GM23248 (cell line): ENCODE measurements at places on chromosomes 12 and 14.

- no peaks in the 10 kb centered on the region for H3K36me3 ChIP-seq
- no peaks in the 10 kb centered on the region for H3K27me3 ChIP-seq
- peaks cover 20% of the 10 kb centered on the region for H3K4me1 ChIP-seq
- H3K27ac ChIP-seq = peak overlapping the region; percentile 62
- no peak overlapping the region for H3K4me3 ChIP-seq
- DNase-seq = no peak
Observed at GRCh38 chr12:19030180-19030579, 99.4 kb upstream of the PLEKHA5 start.

DNA sequence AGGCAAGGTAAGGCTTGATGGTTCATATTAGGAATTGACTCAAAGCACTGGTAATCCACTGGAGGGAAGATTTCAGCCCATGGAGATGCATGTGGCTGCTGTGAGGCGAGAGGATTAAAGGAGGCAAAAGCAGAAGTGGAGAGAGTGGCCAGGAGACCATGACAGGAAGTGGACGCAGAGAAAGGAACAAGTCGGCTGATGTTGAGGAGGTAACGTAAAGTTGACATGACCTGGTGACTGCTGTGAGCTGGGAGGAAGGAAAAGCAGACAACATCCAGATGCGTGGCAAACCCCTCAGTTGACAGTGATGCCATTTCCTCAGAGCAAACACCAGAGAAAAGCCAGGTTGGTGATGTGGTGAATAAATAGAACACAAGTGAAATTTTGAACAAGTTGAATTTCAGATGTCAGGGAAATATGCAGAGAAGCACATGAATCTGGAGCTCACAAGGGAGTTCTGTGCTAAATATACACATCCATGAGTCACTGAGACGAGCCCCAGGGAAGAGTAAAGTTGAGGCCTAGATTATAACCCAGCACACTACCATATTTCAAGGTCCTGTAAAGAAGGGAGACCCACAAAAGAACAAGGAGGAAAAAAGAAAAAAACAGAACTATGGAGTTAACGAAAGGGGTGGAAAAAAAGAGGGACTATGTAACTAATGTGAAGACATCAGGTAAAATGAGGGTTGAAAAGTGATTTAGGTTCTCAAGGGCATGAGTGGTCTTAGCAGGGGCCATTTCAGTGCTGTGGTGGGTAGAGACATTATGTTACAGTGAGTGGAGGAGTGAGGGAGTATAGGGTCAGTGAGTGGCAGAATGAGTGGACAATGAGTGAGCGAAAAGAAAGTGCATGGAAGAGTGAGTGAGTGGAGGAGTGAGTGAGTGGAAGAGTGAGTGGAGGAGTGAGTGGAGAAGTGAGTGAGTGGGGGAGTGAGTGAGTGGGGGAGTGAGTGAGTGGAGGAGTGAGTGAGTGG is 61.6 kb upstream of the GZMB start:
- peaks cover 6% of the 10 kb centered on the region for H3K27me3 ChIP-seq
- H3K36me3 ChIP-seq = no peaks in the 10 kb centered on the region
- H3K27ac ChIP-seq = no peak overlapping the region
- no peak overlapping the region for H3K4me3 ChIP-seq
- DNase-seq = no peak

GRCh38 chr14:61733972-61734371 is 28.2 kb upstream of the SNAPC1 start:
- no peak overlapping the region for H3K4me3 ChIP-seq
- peak overlapping the region; percentile 61 for H3K27ac ChIP-seq
- H3K27me3 ChIP-seq = no peaks in the 10 kb centered on the region

DNA sequence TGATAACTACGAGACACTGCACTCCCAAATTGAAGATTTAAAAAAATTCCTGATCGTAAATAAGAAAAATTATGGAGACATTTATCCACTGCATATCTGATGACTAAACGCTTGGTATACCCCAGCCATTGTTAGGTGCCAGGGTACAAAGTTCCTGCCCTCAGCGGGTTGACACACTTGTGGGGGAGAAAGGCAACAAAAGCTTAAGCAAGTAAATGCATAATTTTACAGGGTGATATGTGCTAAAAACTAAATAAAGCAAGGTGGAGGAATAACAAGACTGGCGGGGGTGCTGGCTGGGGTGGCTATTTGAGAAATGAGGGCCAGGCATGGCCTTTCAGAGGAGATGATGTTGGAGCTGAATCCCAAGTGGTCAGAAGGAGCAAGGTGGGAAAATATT is 25.0 kb downstream of the BICD1 start:
- no peak overlapping the region for H3K27ac ChIP-seq
- no peak for DNase-seq
- H3K4me3 ChIP-seq = no peak overlapping the region
- H3K27me3 ChIP-seq = no peaks in the 10 kb centered on the region
- H3K36me3 ChIP-seq = no peaks in the 10 kb centered on the region

- no peaks in the 10 kb centered on the region for H3K36me3 ChIP-seq
- no peak for DNase-seq
- H3K27ac ChIP-seq = no peak overlapping the region
- no peaks in the 10 kb centered on the region for H3K4me1 ChIP-seq
- H3K4me3 ChIP-seq = no peak overlapping the region
Observed at GRCh38 chr14:93023802-93024434, 91.8 kb downstream of the ITPK1 start.

DNA sequence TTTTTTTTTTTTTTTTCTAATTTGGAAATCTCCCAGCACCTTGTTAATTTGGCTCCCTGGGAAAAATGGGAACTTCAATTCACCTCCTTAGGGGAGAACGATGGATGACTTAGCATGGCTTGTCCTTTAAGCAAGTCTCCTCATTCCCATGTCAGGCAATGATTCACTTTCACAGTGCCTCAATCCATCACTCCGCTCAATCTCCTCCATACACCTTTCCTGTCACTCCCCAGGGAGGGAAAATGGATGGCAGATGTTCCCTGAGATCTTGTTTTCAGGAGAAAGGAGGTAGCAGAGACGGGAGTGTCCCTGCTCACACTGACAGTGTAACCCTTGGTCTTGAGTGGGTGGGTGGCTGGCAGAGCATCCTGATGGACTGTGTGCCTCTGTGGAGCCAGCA is 51.0 kb downstream of the SLC8A3 start:
- H3K4me3 ChIP-seq = no peak overlapping the region
- H3K27ac ChIP-seq = no peak overlapping the region
- no peaks in the 10 kb centered on the region for H3K27me3 ChIP-seq
- no peaks in the 10 kb centered on the region for H3K4me1 ChIP-seq
- DNase-seq = no peak

GRCh38 chr14:68787092-68787992 is 5.5 kb downstream of the ZFP36L1 start:
- peaks cover 45% of the 10 kb centered on the region for H3K36me3 ChIP-seq
- peak; percentile 71 for DNase-seq
- peak overlapping the region; percentile 80 for H3K4me3 ChIP-seq
- H3K4me1 ChIP-seq = peaks cover 44% of the 10 kb centered on the region

DNA sequence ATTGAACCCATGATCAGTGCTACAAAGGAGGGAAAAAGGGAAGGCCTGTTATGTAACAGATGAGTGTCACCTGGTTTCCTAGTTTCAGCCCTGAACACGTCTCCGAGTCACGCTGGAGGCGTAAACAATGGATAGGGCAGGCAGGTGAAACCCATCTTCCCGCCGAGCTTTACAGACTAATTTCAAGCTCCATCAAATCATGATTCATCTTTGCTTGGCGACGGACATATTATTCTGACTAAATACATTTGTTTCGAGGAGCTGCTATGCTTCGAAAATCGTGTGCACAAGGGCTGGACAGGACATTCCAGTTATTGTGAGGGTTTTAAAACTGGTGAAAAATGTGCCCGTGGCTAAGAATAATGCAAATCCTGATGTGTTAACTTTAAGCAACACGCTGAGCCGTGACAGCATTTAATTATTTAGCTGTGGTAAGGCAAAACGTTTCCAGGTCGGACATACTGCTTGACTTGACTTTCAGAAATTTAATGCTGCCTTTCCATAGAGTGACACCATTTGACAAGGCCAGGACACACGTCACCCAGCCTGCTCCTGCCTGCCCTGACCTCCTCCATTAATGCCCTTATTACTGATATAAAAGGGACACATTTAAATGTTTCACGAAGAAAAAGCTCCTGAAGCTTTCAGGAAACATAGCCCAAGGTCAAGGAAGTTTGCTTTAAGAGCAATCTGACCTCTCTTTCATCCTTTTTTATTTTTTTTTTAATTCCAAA is 1203.5 kb upstream of the TMEM132C start:
- no peaks in the 10 kb centered on the region for H3K27me3 ChIP-seq
- no peak overlapping the region for H3K4me3 ChIP-seq
- no peak overlapping the region for H3K27ac ChIP-seq
- no peak for DNase-seq
- no peaks in the 10 kb centered on the region for H3K4me1 ChIP-seq

GRCh38 chr14:104084251-104085002 is 1.1 kb upstream of the ASPG start:
- DNase-seq = no peak
- H3K4me3 ChIP-seq = no peak overlapping the region
- H3K36me3 ChIP-seq = no peaks in the 10 kb centered on the region
- H3K27ac ChIP-seq = no peak overlapping the region
- H3K4me1 ChIP-seq = no peaks in the 10 kb centered on the region
- no peaks in the 10 kb centered on the region; the same call in 1 of the 2 replicates for H3K27me3 ChIP-seq

DNA sequence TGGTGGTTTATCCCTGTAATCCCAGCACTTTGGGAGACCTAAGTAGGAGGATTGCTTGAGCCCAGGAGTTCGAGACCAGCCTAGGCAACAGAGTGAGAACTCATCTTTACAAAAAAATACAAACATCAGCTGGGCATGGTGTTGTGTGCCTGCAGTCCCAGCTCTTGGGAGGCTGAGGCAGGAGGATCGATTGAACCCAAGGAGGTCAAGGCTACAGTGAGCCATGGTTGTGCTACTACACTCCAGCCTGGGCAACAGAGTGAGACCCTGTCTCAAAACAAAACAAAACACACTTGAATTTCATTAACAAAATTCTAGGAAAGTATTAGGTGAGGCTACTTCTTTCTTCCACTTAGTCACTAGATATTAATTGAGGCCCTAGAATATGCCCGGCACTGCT is 77.1 kb downstream of the STXBP6 start:
- no peaks in the 10 kb centered on the region for H3K4me1 ChIP-seq
- no peaks in the 10 kb centered on the region; the same call in 1 of the 2 replicates for H3K36me3 ChIP-seq
- no peaks in the 10 kb centered on the region for H3K27me3 ChIP-seq
- no peak overlapping the region for H3K27ac ChIP-seq
- no peak for DNase-seq
- no peak overlapping the region for H3K4me3 ChIP-seq

DNA sequence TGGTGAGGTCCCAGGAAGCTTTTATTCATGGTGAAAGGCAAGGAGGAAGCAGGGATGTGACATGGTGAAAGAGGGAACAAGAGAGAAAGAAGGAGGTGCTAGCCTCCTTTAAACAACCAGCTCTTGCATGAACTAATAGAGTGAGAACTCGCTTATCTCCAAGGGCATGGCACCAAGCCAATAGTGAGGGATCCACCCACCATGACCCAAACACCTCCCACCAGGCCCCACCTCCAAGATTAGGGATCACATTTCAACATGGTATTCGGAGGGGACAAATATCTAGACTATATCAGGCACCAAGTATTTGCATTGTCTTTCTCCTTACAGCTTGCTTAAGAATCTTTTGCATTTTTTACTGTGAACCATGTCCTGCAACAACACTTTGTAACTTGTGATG is 91.9 kb upstream of the DHRS4 start:
- no peak for DNase-seq
- no peaks in the 10 kb centered on the region for H3K36me3 ChIP-seq
- no peak overlapping the region for H3K27ac ChIP-seq
- H3K4me1 ChIP-seq = no peaks in the 10 kb centered on the region
- H3K4me3 ChIP-seq = no peak overlapping the region

DNA sequence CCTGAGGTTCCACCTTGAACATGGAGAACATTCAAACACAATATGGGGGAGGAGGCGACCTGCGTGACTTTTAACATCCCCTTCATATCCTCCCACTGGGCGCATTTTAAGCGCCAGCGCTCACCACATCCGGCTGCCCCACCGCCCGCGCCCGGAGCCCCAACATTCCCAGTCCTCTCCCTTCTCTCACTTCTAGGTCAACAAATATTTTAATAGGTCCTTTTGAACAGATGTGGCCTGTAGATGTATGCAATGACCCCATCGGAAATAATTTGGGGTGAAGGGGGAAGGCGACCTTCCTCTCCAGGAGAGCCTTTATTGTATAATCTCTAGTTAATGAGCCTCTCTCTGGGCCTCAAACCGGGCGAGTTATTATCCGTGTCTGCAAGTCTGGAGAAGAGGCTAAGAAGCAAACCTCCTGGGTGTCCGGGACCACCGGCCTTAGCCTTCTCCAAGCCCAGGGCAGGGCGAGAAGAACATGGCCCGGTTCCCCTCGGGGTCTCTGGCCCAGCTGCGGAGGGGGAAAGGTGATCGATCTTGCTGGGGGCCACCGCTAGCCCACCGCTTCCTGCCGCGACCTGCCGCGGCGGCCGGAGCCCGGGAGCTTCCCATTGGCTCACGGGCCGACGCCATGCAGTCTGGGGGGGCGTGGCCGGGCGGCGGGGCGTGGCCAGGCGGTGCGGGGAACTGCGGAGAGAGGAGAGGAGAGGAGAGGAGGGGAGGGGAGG is 83.2 kb upstream of the HMGA2 start:
- H3K27ac ChIP-seq = peak overlapping the region; percentile 31
- DNase-seq = peak; percentile 88
- H3K4me1 ChIP-seq = no peaks in the 10 kb centered on the region
- H3K27me3 ChIP-seq = no peaks in the 10 kb centered on the region
- H3K36me3 ChIP-seq = no peaks in the 10 kb centered on the region
- H3K4me3 ChIP-seq = peak overlapping the region; percentile 80

- H3K27ac ChIP-seq = no peak overlapping the region
- H3K27me3 ChIP-seq = no peaks in the 10 kb centered on the region
- H3K36me3 ChIP-seq = no peaks in the 10 kb centered on the region
- no peak overlapping the region for H3K4me3 ChIP-seq
Observed at GRCh38 chr12:84862186-84862585, 50.4 kb downstream of the SLC6A15 start.

- H3K27ac ChIP-seq = no peak overlapping the region
- no peaks in the 10 kb centered on the region for H3K4me1 ChIP-seq
- H3K36me3 ChIP-seq = no peaks in the 10 kb centered on the region
- no peak overlapping the region for H3K4me3 ChIP-seq
Observed at GRCh38 chr14:104343690-104344640, 205.6 kb downstream of the KIF26A start.

DNA sequence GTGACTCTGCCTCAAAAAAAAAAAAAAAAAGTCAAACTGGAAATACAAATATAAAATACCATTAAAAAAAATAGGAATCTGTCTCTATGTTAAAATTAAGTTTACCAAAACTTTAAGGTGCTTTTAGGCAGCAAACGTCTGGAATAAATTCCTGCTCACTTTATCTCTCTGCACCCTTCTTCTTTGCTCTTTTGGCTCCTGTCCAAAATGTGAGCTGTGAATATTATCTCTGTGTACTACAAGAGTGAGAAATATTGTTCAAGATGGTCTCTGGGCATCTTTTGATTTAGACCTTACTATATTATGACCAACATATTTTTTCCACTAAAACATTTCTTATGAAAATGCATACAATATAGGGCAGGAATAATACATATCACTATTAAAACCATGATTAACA is 63.7 kb downstream of the PUS7L start:
- DNase-seq = no peak
- H3K27ac ChIP-seq = no peak overlapping the region
- H3K4me3 ChIP-seq = no peak overlapping the region
- peaks cover 8% of the 10 kb centered on the region; the same call in 1 of the 2 replicates for H3K27me3 ChIP-seq
- H3K4me1 ChIP-seq = no peaks in the 10 kb centered on the region

- no peaks in the 10 kb centered on the region for H3K4me1 ChIP-seq
- H3K36me3 ChIP-seq = no peaks in the 10 kb centered on the region
- no peak for DNase-seq
- H3K4me3 ChIP-seq = no peak overlapping the region
Observed at GRCh38 chr12:33994857-33995808, 27.2 kb upstream of the ALG10 start.
